CD4-positive, alpha-beta T cell (primary cell): ENCODE measurements at places on chromosomes 12 and 14. TPM values are rescaled to one million over a fixed set of nuclear protein-coding genes. Genes with fewer than 3 reads are reported as not detected.

DNA sequence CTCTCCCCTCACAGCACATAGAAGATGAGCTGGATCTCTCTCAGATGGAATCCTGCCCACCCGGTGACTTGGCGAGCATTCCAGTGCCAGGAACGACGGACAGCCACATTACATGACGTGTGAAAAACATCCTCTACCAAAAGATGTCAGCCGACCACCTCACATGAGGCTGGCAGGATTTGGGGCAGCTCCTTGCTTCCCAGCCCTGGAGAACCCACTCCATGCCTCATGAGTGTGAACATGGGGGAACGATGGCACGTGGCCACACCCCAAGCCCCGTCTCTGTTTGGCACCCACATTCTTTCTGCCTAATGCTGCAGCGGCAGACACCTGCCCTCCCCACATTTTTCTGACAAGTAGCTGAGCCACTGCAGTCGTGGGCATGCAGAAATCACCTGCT is 202.5 kb downstream of the CALM1 start:
- no peaks in the 10 kb centered on the region for H3K36me3 ChIP-seq
- H3K27me3 ChIP-seq = no peaks in the 10 kb centered on the region
- no peak overlapping the region for H3K27ac ChIP-seq
- no peaks in the 10 kb centered on the region for H3K4me1 ChIP-seq

DNA sequence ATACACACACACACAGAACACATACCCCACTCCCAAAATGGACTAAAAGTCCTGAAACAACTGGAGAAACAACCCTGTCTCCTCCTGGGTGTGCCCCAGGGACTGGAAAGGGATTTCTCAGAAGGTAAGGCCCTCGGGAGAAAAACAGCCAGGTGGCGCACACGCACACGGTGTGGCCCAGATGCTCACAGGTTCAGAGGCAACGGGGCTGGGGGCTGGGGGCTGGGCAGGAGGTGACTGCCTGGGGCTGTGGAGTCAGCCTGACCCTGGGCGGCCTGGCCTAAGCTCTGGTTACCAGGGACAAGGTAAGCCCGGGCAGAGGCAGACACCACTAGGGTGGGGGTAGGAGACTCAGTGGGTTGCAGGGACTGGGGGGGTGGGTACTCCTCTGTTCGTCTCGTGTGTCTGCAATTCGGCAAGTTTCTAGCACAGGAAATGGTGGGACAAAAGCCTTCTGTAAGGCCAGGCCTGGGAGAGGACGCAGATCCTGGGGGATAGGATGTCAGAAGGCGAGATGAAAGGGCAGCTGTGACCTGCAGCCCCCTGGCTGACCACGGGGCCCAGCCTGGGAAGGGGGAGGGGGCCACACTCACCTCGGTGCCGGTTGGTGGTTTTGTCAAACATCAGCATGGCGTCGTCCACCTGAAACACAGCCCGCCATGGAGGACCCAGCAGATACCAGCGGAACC is 10.4 kb downstream of the MSI1 start:
- peaks cover 29% of the 10 kb centered on the region for H3K27me3 ChIP-seq
- H3K36me3 ChIP-seq = no peaks in the 10 kb centered on the region
- no peak overlapping the region for H3K27ac ChIP-seq

- H3K4me1 ChIP-seq = peaks cover 16% of the 10 kb centered on the region
- H3K36me3 ChIP-seq = no peaks in the 10 kb centered on the region
- no peak for DNase-seq
- H3K27me3 ChIP-seq = no peaks in the 10 kb centered on the region
These were observed 851.8 kb downstream of the TMEM121 start for GRCh38 chr14:106378191-106378590.

DNA sequence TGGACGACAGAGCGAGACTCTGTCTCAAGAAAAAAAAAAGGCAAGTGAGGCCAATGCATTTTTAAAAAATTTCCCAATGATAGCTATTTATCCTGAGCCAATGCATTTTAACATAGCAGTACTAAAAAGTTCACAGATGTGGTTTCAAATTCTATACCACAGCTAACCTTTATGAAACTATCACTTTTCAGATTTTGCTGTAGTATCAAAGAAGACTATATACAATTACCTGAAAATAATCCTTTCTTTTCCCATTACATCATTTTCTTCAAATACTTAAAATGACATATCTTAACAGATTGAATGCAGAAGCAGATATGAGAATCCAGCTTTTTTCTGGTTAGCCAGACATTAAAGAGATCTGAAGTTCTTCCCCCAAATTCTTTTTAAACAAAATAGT is 13.2 kb downstream of the ATF7 start:
- no peak for DNase-seq
- no peaks in the 10 kb centered on the region for H3K27me3 ChIP-seq
- H3K27ac ChIP-seq = no peak overlapping the region
- no peak overlapping the region for H3K4me3 ChIP-seq
- peaks cover 14% of the 10 kb centered on the region for H3K36me3 ChIP-seq

DNA sequence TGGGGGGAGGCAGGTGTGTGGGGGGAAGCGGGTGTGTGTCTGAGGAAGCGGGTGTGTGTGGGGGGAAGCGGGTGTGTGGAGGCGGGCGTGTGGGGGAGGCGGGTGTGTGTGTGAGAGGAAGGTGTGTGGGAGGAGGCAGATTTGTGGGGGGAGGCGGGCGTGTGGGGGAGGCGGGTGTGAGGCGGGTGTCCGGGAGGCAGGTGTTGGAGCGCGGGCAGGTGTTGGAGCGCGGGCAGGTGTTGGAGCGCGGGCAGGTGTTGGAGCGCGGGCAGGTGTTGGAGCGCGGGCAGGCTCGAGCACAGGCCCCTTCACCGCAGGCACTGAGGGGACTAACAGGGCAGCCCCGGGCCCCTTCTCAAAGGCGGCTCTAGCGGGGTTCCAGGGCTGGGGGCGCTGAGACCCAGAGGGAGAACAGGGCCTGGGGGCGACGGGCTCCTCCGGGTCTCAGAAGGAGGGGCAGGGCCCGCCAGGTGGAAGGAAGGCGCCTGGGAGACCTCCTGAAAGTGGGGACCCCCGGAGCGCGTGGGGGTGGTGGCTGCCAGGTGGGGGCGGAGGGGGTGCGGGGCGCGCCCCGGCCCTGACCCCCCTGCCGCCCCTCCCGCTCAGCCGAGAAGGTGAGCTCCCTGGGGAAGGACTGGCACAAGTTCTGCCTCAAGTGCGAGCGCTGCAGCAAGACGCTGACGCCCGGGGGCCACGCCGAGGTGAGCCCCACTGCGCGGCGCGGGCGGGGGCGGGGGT is 3.2 kb downstream of the CRIP2 start:
- peaks cover 89% of the 10 kb centered on the region for H3K4me1 ChIP-seq
- DNase-seq = peak; percentile 92
- no peaks in the 10 kb centered on the region for H3K36me3 ChIP-seq
- peak overlapping the region; percentile 59 for H3K27ac ChIP-seq
- H3K27me3 ChIP-seq = peaks cover 10% of the 10 kb centered on the region
- H3K4me3 ChIP-seq = peak overlapping the region; percentile 38

DNA sequence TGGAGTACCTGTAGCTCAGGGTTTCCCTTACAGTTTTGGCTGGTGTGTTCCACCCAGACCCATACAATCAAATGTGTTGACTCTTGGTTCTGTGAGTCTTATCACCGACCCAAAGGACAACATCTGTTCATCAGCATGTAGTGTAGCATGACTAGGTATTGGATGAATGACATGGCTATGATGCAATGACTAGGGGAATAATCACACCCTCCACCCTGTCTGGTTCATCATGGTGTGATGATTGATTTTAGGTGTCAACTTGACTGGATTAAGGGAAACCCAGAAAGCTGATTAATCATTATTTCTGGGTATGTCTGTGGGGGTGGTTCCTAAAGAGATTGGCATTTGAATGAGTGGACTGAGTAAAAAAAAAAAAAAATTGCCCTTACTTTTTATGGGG is 311.3 kb downstream of the DPF3 start:
- H3K36me3 ChIP-seq = no peaks in the 10 kb centered on the region
- no peak overlapping the region for H3K27ac ChIP-seq
- H3K4me3 ChIP-seq = no peak overlapping the region

DNA sequence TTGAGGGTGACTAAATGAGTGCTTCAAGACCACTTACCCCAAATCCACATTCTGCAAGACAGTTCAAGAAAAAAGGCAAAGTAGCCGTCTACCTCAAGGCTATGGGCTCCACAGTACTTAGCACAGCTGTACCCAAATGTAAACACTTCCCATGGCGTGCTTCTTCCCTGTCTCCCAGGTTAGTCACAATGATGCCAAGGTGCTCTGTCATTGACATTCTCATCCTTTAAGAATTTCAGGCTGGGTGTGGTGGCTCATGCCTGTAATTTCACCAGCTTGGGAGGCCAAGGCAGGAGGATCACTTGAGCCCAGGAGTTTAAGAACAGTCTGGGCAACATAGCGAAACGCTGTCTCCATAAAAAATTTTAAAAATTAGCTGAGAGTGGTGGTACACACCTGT is 51.2 kb upstream of the CERS5 start:
- no peaks in the 10 kb centered on the region for H3K27me3 ChIP-seq
- no peak overlapping the region for H3K27ac ChIP-seq
- peaks cover 41% of the 10 kb centered on the region for H3K4me1 ChIP-seq

- no peaks in the 10 kb centered on the region for H3K27me3 ChIP-seq
- no peaks in the 10 kb centered on the region for H3K4me1 ChIP-seq
- H3K4me3 ChIP-seq = no peak overlapping the region
- no peak overlapping the region for H3K27ac ChIP-seq
These were observed 3.2 kb upstream of the CLEC9A start for GRCh38 chr12:10027311-10027710.

DNA sequence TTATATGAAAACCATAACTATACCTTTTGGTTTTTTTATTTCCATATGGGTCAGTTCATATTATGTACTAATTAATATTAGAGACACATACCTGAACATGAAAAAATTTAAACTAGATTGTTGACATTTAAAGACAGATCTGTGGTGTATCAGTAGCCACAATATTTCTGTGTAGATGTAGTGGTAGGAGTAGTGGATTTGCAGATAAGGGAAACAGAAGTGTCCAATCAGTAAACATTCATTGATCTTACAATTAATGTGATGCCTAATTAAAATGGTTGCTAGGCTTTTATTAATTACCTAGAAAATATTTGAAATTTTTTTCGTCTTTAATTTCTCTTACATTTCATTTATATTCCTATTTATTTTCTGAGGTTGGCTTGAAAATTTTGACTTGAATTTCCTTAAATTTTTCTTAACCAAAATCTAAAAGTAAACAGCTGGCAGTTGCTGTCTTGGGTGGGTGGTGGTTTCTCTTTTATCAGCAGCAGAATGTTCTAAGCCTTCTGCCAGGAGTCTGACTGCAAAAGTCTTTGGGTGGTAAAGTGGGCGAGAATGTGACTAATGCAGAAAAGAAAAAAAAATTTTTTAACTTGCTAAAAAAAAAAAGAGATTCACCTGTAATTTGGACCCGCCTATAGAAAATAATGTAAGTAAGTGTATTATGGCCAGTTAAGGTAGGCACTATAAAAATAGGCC is 2.4 kb downstream of the FGFR1OP2 start:
- peaks cover 22% of the 10 kb centered on the region for H3K4me1 ChIP-seq
- no peaks in the 10 kb centered on the region for H3K36me3 ChIP-seq
- peak overlapping the region; percentile 71 for H3K4me3 ChIP-seq
- H3K27me3 ChIP-seq = no peaks in the 10 kb centered on the region
- peak overlapping the region; percentile 65 for H3K27ac ChIP-seq
- no peak for DNase-seq

DNA sequence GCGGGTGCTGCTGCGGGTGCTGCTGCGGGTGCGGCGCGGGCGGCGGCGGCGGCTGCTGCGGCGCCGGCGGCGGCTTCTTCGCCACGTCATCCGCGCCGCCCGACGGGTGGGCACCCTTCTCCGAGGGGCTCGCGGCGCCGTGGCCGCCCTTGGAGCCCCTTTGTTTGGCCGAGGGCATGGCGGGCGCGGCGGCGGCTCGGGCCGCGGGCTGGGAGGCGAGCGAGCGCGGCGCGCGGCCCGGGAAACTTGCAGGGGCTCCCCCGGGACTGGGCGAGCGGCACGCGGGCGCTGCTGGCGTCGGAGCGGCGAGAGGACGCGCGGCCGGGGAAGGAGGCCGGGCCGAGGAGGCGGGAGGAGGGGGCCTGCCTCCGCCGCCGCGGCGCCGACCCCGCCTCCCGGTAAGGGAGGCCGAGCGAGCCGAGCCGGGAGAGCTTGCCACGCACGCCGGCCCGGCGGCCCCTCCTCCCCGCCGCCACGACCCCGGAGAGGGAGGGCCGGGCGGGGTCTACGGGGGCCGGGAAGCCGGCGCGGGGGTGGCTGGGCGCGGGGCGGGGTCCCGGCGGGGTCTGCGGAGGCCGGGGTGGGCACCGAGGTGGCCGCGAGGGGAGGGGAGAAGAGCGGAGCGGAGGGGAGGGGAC is at the start of gene CKAP4:
Gene CKAP4, minus strand, starts transcription at position 347 of the 638 bp plus-strand sequence. Its CDS starts 169 bp downstream, at position 178.
- peak; percentile 61 for DNase-seq
- peak within 1 kb of the TSS; percentile 89 for H3K27ac ChIP-seq
- no peaks in the 10 kb centered on the region for H3K27me3 ChIP-seq
- H3K4me1 ChIP-seq = peaks cover 37% of the 10 kb centered on the region
- peaks cover 7% of the 10 kb centered on the region for H3K36me3 ChIP-seq

DNA sequence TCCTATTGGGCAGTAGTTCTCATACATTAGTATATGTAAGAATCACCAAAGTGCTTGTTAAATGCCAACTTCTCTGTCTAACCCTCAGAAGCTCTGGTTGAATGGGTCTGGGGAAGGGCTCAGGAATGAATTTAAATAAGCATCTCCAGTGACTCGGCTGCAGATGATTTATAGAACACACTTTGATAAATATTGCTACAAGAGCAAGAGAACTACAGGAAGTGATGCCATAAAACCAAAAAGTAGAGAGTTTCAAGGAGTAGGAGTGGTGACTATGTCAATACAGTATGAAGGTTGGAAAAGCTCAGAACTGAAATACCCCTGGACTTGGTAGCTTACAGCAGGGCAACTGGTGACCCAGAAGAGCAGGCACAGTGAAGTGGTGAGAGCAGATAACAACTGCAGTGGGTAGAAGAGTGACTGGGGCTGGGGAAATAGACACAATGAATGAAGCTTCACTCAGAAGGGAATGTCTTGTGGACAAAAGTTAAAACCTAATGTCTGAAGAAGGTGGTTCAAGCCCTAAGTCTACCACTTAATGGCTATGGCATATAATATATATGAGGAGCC is 8.0 kb upstream of the PLEKHA5 start:
- no peaks in the 10 kb centered on the region for H3K36me3 ChIP-seq
- no peaks in the 10 kb centered on the region for H3K27me3 ChIP-seq
- no peaks in the 10 kb centered on the region for H3K4me1 ChIP-seq
- H3K27ac ChIP-seq = no peak overlapping the region
- no peak overlapping the region for H3K4me3 ChIP-seq

DNA sequence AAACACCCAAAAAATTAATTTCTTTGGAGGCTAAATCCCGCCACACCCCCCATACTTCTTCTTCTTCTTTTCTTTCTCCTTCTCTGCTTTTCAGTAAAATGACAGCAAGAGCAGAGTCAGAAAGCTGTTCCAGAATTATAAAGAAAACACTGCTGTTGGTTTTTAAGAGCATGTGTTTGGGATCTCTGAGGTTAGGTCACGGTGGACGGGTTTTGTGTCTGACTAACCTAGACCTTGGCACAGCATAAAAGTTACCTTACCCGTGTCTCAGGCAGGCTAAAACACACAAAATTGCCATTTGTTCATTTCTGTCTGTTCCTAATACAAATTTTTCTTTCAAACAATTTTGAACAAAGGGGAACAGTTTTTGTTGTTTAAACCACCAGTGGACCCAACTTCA is 540.8 kb downstream of the NRXN3 start:
- DNase-seq = no peak
- H3K4me1 ChIP-seq = no peaks in the 10 kb centered on the region
- H3K4me3 ChIP-seq = no peak overlapping the region
- no peak overlapping the region for H3K27ac ChIP-seq
- no peaks in the 10 kb centered on the region for H3K36me3 ChIP-seq

The RFLNA gene
- not detected for total RNA-seq

The BHLHE41 gene
- total RNA-seq = not detected

The STAC3 gene
- 2.0 TPM for total RNA-seq
